ENCODE measurements at places on chromosomes 1 and 21.

- DNase-seq = no peak
Observed at GRCh38 chr1:180542113-180542837, 16.5 kb upstream of the OVAAL start.

DNA sequence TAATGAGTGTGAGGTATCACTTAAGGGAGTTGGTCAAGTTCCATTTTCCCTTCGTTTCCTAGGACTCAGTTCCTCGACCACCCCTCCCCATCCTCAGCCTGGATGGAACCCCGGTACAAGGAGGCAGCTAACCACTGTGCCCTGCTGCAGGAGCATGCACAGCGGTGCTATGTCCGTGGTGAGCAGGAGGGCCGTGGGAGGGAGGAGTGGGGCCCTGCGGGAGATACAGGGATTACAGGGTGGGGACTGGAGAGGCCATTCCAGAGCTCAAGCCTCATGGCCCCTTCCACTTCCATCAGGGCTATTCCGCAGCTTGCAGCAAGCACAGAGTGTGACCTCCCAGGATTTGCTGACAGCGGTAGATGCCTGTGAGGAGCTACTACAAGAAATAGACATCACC, 25.8 kb downstream of the HYI start:
- DNase-seq = no peak

DNA sequence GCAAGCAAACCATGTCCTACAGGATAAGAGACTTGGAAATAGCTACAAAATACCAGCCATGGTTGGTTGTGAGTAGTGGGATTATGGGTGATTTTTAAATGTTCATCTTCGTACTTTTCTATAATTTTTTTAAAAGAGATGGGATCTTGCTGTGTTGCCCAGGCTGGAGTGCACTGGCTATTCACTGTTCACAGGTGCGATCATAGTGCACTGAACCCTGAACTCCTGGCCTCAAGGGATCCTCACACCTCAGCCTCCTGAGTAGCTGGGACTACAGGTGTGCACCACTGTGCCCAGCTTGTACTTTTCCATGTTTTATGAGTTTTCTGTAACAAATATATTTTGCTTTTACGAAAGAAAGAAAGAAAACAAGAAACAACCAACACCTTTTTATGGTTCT, 224.2 kb downstream of the FOXD2 start:
- no peak for DNase-seq

GRCh38 chr1:14696761-14697160, 98.3 kb downstream of the KAZN start:
- no peak for DNase-seq

DNA sequence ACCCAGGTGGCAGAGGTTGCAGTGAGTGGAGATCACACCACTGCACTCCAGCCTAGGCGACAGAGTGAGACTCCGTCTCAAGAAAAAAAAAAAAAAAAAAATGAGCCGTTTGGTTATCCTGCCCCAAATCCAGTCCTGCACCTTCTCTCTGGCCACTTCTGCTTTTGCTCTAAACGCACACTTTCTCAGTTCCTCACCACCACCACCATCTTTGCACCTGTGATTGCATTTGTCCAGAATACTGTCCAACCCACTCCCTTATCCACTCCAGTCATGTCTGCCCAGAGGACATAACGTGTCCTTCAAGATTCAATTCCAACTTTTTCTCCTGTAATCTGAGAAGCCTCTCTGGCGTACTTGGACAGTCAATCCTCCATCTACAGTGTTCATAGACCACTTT, 2.2 kb upstream of the NEK2 start:
- DNase-seq = no peak

DNA sequence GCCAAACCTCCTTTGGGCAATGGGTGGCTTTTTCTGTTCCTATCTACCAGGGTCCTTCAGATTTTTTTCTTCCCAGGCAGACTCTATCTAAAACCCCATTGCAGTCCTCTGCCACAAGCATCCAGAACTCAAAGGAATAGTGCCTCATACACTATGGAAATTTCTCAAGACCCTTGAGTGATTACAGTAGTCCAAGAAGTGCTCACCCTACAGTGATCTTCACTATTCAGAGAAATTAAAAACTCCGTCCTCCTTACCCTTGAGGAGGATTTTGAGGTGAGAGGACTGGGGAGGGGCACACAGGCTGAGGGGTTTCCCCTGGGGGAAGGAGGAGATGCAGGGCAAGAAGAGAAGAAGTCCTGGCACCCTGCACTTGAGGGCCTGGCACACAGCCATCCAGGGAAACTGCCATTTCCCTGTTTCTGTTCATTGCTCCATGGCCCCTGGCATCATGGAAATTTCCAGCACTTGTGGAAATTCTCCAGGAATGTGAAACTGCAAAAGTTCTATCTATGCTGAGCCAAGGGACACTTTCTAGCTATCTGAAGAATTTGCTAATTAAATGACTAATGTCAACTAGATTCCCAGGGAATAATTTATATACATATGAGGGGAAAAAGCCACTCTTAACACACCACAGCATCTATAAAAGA, 102.5 kb upstream of the ATP1B1 start:
- no peak for DNase-seq

GRCh38 chr21:39103689-39104088, 79.6 kb downstream of the PSMG1 start:
- no peak for DNase-seq

- DNase-seq = no peak
Observed at GRCh38 chr1:42325014-42325402, 10.0 kb downstream of the FOXJ3 start.

- DNase-seq = no peak
Observed at GRCh38 chr1:110643879-110644472, 30.8 kb downstream of the KCNA3 start.

All from T-helper 2 cell (primary cell).